ENCODE measurements at places on chromosomes 13 and 19. TPM values are rescaled to one million over a fixed set of nuclear protein-coding genes. Genes with fewer than 3 reads are reported as not detected.

ZNF763 gene
- total RNA-seq = 4.8 TPM

DACH1 gene
- total RNA-seq = 21.2 TPM

VSTM1 gene
- total RNA-seq = not detected

N4BP2L1 gene
- 7.4 TPM for total RNA-seq

MYH14 gene
- 225 TPM for total RNA-seq

CCDC124 gene
- 86.0 TPM for total RNA-seq

SMIM44 gene
- total RNA-seq = not detected

NKPD1 gene
- total RNA-seq = 1.3 TPM

ZNF628 gene
- total RNA-seq = 10.3 TPM

PLK5 gene
- total RNA-seq = 0.24 TPM

SKA3 gene
- total RNA-seq = 7.6 TPM

ZNF675 gene
- 19.7 TPM for total RNA-seq

ZSCAN4 gene
- total RNA-seq = not detected

DNA sequence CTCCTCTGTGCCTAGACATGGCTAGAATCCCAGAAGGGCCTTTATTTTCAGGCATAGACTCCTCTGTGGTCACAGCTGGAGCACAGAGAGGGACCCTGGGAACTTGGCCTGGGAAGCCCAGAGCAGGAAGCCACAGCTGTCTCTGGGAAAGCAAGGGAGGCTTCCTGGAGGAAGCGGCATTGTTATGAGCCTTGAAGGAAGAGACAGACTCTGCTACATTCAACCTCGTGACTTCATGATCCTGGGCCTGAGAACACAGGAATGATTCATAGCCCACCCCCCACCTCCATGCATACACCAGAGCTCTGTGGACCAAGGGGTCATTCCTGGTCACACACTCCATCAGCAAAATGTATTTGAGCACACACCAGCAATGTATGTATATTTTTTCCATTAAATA lies 8.6 kb downstream of the RDH8 start:
- no peak for DNase-seq

GRCh38 chr13:110217085-110217484 lies 89.9 kb downstream of the COL4A1 start:
- no peak for DNase-seq

GRCh38 chr13:98613591-98613990 lies 36.7 kb upstream of the STK24 start:
- DNase-seq = no peak

DNA sequence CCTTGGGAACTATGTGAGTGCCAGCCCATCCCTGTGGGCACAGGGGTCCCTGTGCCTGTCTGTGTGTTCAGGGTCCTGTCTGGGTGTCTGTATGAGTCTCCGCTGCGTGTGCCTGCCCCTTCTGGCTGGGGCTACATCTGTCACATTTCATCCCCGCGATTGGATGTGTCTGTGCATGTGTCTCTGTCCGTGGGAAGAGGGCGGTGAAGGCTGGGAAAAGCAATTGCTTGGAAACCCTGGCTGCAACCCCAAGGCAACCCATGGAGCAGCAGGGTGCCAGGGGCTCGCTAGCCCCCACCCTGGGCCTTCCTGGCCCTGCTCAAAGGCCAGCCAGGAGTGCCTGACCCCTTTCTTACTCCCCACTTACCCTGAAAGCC lies 1.4 kb downstream of the MAG start:
- DNase-seq = no peak

GRCh38 chr19:50932018-50932689 lies 20.7 kb downstream of the KLK5 start:
- no peak for DNase-seq

GRCh38 chr13:102128216-102128810 lies 273.5 kb downstream of the FGF14 start:
- no peak for DNase-seq

DNA sequence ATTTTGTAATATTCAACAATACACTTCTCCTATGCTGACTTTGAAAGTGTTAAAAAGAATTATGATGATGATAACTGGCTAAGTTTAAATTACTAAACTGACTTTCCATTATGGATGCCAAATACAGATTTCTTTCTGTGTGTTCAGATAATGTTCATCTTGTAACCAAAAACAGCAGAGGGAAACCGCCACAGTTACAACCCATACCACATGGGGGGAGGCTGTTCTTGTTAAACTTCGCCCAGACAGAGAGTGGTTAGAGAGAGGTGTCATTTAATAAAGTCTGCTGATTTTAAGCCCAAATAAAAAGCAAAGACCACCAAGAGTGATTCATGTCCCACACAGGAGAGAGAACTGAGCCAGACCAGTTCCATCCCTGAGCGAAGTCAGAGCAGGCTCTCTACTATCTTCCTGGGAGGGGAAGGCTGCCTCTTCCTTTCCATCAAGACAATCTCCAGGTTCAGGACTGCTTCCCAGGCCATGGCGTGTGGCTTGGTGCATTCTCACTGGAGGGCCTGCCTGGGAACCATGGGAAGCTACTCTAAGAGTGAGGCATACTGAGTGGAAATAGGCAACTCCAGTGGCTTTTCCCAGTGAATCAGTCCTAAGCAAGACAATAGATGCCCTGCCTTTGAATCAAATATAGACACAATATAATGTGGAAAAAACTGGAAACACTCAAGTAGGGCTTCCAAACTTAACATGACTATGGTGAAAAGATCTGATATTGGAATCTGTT lies 18.2 kb downstream of the EFNB2 start:
- no peak for DNase-seq

DNA sequence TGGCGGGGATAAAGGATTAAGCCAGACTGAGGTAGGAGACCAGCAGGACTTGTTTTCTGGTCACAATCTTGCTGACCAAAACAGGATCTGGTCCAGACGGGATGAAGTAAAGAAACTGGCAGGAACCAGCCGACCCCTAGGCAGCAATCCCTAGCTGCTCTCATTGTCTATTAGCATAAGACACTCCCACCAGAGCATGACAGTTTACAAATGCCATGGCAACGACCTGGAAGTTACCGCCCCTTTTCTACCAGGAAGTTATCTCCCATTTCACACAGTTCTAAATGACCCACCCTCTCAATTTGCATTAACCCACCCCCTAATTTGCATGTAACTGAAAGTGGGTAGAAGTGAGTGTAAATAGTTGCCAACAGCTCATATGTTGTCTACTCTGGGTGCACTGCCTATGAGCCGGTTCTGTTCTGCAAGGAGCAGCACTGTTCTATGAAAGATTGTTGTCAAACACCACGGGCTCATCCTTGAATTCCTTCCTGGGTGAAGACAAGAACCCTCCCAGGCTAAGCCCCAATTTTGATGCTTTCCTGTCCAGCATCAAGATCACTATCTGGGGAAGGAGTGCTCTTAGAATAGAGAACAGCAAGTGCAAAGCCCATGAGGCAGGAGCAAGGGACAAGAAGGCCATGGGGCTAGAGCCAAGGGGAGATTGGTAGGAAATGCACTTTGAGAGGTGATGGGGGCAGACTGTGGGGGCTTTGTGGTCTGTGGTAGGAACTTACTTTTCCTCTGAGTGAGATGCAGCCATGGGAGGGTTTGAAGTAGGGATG lies 13.9 kb upstream of the FBXO27 start:
- no peak for DNase-seq

- DNase-seq = no peak
These were observed 644 bp upstream of the RAVER1 start for GRCh38 chr19:10333758-10334587.

GRCh38 chr13:97471711-97472110 lies 37.7 kb downstream of the RAP2A start:
- DNase-seq = no peak

- no peak for DNase-seq
These were observed 26.7 kb downstream of the EBPL start for GRCh38 chr13:49664606-49665005.

- DNase-seq = no peak
These were observed 129.4 kb downstream of the PCDH20 start for GRCh38 chr13:61286148-61286745.

DNA sequence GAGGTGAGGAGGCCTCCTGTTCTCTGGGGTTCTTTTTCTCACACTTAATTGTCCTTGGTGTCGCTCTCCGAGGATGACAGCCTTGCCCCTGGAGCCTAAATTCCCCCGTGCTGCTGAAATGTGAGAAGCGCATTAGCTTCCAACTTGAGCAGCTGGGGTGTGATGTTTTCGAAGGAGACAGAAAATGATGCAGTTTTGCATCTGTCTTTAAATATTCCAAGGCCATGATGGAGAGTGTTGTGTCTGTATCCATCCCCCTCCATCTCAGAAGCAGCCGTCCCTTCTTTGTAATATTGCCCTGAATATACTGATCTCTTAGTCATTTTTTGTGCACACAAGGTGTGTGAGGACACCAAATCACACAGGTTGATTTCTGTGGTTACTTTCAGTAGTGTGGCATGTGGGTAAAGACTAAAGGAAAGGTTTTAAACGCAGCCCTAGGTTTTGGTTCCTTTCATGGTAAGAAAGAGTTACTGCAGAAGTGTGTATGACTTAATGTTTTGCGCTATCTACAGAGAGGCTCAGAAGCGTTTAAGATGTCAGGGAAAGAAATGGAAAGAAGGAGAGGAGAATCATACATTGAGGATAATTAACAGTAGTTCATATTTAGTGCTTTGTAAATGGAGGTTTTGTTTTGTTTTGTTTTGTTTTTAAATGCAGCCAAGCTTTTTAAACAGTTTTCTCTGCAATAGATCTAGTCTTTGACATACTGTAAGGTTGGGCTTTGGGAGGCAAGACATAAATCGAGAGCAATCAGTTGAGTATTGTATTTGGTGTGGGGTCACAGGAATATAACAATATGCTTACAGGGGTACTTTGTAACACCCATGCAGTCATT lies 1.6 kb downstream of the NBEA start:
- no peak for DNase-seq

- no peak for DNase-seq
These were observed 121.0 kb downstream of the COG6 start for GRCh38 chr13:39776439-39776838.

DNA sequence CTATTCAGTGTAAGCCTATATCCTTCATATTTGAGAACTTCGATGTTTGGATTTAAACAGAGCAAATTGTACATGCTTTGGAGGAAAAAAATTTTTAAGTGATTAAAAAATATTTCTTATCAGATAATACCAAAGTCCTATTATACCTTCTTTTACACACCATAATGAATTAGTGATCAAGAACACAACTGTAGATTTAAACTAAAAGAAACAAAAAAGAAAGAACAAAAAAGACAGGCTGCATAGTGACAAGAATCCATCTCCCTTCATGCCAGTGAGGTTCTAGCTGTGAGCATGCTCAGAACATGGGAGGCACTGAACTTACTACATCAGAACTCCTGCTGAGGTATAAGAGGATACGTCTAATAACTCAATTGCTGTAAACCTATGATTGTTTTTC lies at the start of gene RXFP2:
Gene RXFP2, plus strand, starts transcription at position 301 of the 400 bp plus-strand sequence. Its CDS starts 87 bp downstream, at position 388.
- DNase-seq = no peak

GRCh38 chr13:67833564-67833963 lies 603.4 kb upstream of the PCDH9 start:
- DNase-seq = no peak

GRCh38 chr13:52936806-52937205 lies 88.4 kb upstream of the PCDH8 start:
- no peak for DNase-seq

DNA sequence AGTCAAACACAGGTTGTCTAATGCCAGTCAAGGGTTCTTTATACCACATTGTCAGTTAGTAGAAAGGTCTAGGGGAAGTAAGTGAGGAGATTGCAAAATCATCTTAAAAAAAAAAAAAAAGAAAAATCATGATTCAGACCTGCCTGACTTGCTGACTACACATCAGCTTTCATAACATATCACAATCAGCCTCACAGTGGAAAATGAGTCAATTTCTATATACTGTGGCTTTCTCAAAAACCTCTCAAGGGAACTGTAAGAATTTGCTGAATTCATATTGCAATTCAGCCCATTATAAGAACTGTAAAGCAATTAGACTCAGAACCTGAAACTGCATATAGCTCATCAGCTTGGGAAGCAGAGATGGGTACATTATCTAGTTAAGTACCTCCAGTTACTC lies 75.3 kb upstream of the GPC6 start:
- DNase-seq = no peak

- DNase-seq = no peak
These were observed 10.8 kb downstream of the LATS2 start for GRCh38 chr13:21050288-21051197.

DNA sequence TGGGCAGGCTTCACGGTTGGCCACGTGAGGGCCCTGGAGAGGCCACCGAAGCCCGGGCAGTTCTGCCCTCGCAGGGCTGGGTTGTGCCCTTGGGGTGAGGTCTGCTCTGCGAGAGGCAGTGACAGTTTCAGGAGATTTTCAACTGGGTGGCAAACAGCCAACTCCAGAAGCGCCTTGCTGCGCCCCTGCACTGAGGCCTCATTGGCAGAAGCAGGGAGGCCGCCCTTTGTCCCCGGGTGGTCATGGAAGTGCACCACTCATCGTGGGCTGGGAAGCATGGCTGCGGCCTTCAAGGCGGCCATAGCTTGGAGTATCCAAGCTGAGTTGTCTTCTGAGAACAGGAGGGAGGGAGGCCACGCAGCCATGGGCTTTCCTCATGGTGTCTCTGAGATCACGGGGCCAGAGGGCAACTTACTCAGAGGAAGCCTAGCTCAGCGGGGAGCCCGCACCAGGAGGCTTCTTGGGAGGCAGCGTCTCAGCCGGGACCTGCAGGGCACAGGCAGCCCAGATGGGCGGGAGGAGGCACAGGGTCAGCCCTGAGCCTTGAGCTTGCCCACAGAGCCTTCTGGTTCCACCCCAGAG lies 14.8 kb downstream of the PLEKHJ1 start:
- DNase-seq = no peak

DNA sequence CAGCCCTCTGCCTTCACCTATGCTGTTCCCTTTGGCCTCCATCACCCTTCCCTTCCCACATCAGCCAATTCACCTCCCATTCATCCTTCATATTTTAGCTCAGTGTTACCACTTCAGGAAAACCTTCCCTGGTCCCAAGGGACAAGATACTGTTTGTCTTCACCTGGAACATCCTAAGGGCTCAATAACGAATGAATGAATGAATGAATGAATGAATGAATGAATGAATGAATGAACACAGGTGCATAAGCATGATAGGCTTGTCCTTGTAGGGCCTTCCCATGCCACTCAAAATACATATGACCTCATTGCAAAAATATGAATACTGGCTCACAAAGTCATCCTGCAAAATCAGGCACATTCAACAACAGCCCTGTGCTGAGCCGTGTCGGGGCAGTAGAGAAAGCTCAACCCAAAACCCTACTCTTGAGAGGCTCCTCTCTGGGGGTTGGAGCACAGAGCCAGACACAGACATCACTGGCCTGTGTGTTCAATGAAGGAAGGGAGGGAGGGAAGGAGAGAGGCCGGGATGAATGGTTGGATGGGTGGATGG lies 33.7 kb upstream of the TPM4 start:
- no peak for DNase-seq

Data from type B pancreatic cell (in vitro differentiated cells).